ENCODE measurements at places on chromosomes 7 and 10. TPM values are rescaled to one million over a fixed set of nuclear protein-coding genes. Genes with fewer than 3 reads are reported as not detected.

The CLRN3 gene
- not detected for total RNA-seq

DNA sequence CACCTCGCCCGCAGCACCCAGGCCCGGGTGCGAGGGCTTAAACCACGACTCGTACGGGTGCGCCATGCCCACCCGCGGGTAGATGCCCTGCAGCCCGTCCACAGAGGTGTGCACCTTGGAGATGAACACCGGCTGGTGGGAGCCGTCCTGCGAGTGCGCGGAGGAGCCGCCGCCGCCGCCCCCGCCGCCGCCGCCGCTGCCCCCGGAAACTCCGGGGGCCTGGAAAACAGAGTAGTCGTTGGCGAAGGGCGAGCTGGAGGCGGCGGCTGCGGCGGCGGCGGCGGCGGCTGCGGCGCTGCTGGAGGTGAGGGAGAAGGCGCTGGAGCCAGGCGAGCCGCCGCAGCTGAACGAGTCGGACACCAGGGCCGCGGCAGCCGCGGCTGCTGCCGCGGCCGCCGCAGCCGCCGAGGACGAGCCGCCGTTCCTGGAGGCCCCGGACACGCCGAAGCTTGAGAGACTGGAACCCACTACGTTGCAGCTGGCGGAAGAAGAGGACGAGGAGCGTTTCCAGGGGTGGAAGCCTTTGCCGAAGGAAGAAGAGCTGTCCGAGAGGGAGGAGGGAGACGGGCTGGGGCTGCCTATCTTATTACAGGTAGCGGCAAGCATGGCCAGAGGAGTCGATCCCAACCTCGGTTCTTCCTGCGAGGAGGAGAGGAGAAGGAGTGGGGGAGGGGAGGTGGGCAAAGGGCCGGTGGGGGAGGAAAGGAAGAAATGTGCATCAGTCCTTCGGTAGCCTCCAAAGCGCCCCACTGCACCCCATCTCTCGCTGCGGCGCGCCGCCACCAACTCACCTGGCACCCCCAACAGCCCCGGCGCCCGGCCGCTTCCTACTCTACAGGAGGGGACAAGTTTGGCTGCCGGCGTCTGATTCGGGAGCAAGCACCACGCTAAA lies 1.3 kb downstream of the SP8 start:
- DNase-seq = no peak

DNA sequence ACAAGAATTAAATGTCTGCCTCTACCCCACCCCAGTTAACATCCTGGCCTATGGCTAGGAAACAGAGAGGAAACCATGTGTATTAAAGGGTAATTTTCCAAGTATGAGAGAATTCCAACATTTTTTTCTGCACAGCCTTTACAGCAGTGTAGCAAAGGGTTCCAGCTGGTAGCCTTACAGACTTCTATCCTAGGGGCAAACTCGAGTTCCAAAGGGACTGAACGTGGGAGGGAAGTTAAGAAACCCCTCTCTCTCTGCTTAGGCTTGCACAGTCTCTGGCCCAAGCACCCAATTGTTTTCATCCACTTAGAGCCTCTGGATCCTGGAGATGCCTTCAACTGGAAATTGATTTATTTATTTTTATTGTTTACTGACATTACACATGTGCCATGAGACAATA lies 60.3 kb downstream of the SLC16A12 start:
- DNase-seq = no peak

DNA sequence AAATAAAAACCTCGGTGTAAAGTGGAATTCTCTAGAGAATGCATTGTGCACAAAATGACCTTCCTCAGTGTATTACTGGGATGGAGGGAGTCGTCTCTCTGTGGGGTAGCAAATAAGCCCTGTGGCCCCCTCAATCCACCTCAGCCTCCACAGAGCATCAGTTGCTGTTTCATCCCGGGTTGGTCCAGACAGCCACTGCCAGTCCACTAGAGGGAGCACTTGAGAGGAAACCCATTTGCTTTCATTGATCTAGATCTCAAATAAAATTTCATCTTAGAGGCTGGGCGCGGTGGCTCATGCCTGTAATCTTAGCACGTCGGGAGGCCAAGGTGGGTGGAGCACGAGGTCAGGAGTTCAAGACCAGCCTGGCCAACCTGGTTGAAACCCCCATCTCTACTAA lies 1128.7 kb downstream of the CNTNAP2 start:
- peak; percentile 63 for DNase-seq

The TEX36 gene
- total RNA-seq = not detected

DNA sequence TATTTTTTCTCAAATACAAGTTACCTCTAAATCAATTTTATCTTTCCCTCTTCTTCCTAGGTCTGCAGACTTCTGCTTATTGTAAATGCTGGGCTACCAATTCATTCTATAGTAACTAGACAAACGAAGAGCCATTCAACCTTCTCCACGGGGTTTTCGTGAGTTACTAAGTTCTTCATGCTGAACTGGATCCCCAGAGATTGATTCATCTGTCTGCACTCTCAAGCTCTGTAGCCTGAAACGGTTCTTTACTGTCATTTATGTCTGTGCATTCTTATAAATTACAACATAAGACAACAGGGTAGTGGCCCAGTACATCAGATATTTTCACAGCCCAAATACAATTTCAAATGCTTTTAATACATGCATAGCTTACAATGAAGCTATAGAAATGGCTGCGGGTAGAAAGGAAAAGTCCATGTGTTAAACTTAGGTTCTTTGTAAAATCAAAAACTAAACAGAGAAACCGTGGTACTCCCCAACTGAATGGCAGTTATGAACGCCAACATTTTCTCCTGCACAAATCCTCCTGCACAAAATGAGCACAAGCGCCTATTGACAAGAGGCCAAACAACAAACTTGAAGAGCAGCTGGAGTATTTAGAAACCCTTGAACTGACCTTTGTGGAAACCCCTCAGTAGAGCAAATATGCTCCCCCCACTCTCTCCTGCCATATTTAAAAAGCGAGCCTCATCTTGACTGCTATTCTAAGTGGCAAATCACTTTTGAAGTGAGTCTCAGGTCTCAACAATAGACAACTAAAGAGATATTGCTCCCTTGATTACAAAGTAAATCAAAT lies 20.7 kb downstream of the LAMB1 start:
- DNase-seq = no peak

GRCh38 chr10:90723416-90724068 lies 134.3 kb downstream of the HTR7 start:
- DNase-seq = no peak

- DNase-seq = no peak
Measured at GRCh38 chr10:33039181-33039580, 81.2 kb upstream of the ITGB1 start.

- DNase-seq = peak; percentile 35
Measured at GRCh38 chr7:76512941-76513816, 2.8 kb downstream of the UPK3B start.

The SPDYE11 gene
- not detected for total RNA-seq

- DNase-seq = peak; percentile 80
Measured at GRCh38 chr7:32169228-32169627, 99.0 kb upstream of the PDE1C start.

The ANKRD61 gene
- total RNA-seq = not detected

- no peak for DNase-seq
Measured at GRCh38 chr10:63919575-63920279, 398.5 kb downstream of the REEP3 start.

- DNase-seq = no peak
Measured at GRCh38 chr10:76245951-76246495, 814.6 kb downstream of the LRMDA start.
